Stimulated activated CD4-positive, alpha-beta T cell treated with anti-CD3 and anti-CD28 coated beads, Interleukin-1b, Interleukin-23, amount 100 ng/mL, for 24 hours (primary cell): ENCODE measurements at places on chromosomes 2 and 18.

- DNase-seq, result no peak
These were observed 64.5 kb upstream of the ADAM23 start for GRCh38 chr2:206378835-206379234.

GRCh38 chr2:223909001-223909741 lies 36.0 kb downstream of the WDFY1 start:
- no peak for DNase-seq

- no peak for DNase-seq
These were observed 49.3 kb downstream of the OLA1 start for GRCh38 chr2:174198846-174199564.

GRCh38 chr18:62678847-62679485 lies 36.4 kb upstream of the PHLPP1 start:
- no peak for DNase-seq

GRCh38 chr2:47000679-47001075 lies 85.1 kb upstream of the MCFD2 start:
- DNase-seq, result no peak

DNA sequence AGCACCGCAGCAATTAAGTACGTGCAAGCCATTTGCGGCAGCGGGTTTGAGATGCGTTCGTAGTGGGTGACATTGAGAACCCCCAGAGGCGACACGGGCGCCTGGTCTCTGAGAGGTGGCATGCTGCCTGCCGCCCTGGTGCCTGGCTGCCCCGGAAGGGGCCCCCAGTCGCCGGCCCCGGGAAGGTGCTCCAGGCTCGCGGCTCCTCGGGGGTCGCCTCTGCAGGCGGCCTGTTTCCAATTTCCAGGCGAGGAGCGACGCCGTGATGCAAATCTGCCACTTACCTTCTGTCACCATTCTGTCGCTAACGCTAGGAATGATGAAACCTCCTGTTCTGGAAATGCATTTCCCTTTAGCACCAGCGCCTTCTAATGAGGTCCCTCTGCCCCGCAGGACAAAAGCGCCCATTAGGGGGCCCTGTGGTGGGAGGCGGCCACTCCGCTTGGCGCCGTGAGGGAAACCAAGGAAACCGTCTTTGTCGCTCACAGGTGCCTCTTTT lies 13.0 kb downstream of the KIF5C start:
- DNase-seq, result no peak

DNA sequence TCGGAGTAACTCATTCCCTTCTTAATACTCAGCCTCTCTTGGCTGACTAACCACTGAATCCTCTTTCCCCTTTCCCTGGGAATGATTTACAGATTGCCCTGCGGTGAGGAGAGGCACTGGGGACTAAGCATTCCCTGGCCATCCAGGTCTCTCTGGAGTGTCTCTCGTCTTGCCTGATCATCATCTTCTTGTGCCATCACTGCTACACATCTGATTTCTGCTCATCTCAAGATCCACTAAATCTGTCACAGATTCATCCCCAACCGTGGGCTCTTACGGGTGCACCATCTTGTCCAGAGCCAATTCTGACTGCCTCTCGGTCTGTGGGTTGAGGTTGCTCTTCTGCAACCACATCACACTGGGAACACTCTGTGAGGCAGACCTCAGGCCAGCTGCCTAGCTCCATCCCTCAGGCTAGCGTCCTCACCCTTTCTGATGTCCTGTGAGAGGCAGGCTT lies 12.0 kb downstream of the SFTPB start:
- no peak for DNase-seq

DNA sequence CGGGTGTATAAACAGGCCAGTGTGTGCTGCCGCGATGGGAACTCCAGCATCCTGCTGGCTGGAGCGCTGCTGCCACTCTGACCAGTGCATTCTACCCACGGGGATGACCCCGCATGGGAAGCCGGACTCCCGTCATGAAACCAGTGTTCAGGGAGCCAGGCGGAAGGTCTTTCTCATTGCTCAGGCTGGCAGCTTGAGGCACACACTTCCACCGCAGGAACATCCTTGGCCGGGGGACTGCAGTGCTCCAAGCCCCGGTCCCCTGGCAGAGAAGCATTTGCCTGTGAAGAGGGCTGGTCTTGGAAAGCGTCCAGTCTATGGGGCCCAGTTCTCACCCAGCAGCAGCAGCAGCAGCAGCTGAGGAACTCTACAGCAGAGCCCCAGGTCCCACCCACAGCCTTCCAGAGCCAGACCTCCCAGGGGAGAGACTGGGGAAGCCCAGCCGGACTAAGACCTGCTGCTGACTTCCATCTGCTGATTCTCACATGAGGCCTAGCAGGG lies 235.9 kb downstream of the KLHL29 start:
- DNase-seq, result no peak

DNA sequence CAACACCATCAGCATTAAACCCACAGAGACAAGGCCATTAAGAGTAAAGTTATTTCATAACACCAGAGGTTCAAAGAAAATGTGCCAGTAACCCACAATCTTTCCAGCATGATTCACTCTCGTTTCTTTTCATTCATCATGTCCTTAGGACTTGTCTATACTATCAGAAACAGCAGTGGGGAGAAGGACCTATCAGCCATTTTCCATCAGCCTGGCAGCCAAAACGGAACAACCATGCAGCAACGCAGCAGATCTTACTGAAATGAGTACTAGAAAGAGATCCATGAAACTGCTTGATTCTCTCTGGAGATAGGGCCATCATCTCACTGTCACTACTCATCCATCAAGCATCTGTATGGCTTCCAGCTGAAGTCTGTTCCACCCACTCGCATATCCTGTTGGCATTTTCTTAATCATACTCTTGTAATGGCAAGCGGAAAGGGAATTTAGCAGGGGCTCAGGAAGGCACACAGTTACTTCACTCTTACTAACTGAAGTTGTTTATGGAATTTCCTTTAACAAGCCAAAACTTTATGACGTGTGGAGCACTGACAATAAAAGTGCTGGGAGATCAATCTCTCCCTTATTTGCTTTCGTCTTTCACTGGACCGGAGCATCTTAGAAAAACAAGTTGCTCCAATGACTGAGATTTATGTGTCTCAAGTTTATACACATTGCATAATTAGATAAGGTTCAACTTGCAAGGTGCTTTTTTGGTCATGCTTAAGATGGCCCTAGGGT lies 69.7 kb downstream of the EPHA4 start:
- DNase-seq, result no peak

DNA sequence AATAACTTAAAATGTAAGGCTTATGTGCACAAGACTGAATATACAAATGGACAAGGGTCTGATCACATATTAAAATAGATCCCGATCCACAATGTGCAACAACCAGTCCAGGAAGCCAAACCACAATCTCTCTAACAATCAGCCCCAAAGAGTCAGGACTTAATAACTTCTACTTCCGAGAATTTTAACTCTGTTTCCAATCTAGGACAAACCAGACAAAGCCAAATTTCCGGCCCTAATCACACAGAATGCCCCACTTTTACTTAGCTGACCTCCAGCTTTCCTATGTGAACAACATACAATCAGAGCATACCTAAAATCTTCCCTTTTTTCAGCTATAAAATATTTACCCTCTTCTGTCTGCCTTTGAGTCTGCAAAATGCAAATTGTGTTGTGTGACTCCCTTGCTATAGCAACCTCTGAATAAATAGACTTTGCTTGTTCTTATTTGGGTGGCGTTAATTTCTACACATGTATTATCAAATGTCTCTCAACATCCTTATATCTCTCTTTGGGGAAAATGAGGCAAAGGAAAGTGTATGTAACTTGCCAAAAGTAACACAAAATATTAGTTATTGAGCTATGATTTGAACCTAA lies 381.9 kb upstream of the MC4R start:
- no peak for DNase-seq

DNA sequence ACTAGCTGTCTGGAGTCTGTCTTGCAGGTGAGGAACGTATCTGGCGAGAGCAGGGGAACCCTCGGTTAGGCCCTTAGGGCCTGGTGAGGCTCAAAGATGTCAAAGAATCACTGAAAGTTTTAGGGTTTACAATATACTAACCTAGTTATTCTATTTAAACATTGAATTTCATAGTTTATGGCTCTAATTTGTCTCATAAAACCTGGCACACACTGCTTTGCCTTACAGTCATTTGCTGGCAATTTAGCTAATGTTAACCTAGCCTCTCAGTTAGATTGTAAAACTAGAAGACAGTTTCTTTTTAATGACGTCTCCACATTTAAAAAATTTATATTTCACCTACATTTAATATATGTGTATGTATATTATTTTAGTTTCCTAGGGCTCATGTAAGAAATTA lies 89.6 kb upstream of the DOCK10 start:
- no peak for DNase-seq

DNA sequence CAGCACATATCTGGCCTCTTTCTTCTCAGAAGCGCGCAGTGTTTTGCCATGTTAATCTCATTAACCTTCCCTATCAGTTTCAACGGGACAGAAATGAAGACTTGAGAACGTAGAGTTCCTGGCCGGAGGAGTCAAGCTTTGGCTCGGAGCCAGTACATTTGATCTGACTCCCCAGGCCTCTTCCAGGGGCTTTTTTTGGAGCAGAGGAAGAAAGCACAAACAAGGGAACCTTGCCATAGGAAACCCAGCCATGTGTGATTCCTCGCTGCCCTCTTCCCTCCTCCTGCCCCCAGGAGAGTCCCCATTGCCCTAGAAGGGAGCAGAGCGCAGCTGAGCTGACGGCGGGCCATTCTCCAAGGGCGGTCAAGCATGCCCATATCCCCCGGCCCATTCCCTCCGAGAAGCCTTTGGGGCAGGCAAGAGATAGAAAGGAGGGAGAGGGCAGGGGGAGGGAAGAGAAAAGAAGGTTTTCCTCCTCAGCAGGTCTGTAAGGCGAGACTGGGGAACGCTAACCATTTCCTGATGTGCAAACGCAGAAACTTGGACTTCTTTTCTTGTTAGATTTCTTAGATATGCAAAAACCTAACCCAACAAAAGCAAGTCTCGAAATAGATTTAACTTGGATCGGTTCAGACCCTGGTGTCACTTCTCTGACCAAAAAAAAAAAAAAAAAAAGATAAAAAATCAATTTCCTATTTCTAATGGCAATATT lies 63.7 kb upstream of the POU3F3 start:
- DNase-seq, result no peak

DNA sequence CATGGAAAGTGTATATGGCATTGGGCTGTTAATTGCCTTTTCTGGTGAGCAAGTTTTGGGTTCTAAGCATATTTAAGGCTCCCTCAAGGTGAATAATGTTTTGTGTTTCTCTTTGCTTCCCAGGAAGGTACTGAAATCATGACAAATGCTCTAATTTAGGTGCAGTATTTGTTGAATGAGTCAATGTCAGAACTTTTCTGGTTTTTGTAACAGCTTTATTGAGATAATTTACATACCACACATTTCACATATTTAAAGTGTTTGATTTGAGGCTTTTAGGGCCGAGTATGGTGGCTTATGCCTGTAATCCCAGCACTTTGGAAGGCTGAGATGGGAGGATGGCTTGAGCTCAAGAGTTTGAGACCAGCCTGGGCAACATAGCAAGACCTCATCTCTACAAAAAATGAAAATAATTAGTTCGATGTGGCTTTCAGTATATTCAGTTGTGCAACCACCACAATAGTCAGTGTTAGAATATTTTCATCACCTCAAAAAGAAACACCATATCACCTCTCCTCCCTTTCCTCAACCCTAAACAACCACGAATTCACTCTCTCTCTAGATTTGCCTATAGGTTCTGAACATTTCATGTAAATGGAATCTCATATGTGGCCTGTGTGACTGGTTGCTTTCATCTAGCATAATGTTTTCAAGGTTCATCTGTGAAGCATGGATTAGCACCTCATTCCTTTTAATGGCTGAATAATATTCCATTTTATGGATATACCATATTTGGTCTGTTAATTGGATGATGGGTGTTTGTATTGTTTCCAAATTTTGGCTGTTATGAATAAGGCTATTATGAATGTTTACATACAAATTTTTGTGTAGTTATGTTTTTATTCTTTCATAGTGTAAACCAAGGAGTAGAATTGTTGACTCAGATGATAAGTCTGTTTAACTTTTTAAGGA lies 54.9 kb downstream of the MGAT5 start:
- no peak for DNase-seq

- DNase-seq, result no peak
These were observed 660.5 kb downstream of the LRRTM4 start for GRCh38 chr2:76861708-76862107.

GRCh38 chr2:59413751-59414570 lies 1139.5 kb downstream of the BCL11A start:
- no peak for DNase-seq

GRCh38 chr2:207784898-207785297 lies 15.2 kb upstream of the FZD5 start:
- no peak for DNase-seq

- no peak for DNase-seq
These were observed 26.5 kb downstream of the TMEM182 start for GRCh38 chr2:102788216-102788884.

GRCh38 chr2:178993788-178994187 lies 56.1 kb downstream of the CCDC141 start:
- DNase-seq, result no peak

DNA sequence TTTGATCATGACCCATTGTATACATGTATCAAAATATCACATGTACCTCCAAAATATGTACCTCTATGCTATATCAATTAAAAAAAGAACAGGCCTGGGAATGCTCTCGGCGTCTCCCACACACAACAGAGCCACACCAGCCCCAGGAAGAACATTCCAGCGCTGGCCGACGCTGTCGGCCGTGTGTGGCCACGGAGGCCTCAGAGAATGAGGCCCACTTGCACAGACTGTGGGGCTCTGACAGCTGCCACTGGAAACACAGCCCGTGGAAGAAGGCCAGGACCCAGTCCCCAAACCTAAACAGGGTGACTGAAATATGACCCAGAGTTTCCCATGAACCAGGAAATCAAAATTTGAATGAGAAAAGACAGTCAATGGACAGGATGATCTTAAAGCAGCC lies 69.7 kb downstream of the EIPR1 start:
- DNase-seq, result no peak

- DNase-seq, result no peak
These were observed 33.0 kb upstream of the MEP1B start for GRCh38 chr18:32156855-32157254.

DNA sequence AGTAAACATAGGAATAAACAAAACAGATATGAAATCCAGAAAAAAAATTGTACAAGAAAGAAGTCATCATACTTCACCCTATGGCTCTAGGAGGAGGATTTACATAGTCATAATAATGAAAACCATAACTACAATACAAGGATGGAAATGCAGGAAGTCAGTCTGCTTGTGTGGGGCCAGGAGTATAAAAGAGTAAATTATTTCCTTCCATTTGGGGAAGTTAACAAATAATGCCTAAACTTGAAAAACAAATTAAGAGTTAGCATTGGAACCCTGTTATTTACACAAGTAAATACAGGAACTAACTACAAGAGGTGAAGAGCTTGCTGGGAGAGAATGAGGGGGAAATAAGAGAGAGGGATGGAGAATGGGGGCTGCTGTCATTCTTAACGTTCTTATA lies 15.4 kb downstream of the TMEM163 start:
- no peak for DNase-seq

DNA sequence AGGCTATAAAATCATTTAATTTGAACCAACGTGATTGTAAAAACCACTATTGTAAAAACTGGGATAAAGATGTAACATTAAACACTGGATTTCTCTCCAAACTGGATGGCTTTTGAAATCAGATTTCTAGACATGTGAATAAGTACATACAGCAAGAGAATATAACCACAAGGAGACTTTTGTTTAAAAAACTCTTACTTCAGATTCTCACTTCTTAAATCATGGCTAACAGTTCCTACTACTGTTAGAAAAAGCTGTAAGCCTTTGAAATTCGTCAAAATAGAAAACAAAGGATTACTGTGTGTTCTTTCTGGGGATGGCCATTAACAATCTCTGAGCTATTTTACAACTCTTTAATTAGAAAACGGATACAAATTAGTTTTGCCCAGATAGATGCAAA lies 39.4 kb upstream of the SH3BP4 start:
- no peak for DNase-seq
